ENCODE measurements at places on chromosomes 3 and 15.

DNA sequence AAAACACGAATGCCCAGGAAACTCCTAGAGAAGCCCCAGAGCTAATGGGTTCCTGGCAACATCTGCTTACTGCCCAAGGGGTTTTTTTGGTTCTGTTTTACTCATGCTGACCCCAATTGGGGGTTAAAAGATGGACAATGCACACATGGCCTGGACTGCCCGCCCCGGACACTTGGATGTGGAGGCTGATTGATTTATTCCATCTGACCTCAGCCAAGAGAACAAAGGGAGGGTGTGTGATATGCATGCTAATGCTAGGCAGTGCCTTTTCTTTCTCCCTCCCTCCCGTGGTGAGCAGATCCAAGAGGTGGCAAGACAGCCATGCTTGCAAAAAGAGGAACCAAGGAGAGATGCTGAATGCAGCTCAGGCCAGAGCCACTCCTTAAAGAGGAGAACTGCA is 3.3 kb upstream of the LRTM1 start:
- DNase-seq, result no peak

GRCh38 chr3:115248274-115248673 is 101.2 kb upstream of the ZBTB20 start:
- DNase-seq, result no peak

DNA sequence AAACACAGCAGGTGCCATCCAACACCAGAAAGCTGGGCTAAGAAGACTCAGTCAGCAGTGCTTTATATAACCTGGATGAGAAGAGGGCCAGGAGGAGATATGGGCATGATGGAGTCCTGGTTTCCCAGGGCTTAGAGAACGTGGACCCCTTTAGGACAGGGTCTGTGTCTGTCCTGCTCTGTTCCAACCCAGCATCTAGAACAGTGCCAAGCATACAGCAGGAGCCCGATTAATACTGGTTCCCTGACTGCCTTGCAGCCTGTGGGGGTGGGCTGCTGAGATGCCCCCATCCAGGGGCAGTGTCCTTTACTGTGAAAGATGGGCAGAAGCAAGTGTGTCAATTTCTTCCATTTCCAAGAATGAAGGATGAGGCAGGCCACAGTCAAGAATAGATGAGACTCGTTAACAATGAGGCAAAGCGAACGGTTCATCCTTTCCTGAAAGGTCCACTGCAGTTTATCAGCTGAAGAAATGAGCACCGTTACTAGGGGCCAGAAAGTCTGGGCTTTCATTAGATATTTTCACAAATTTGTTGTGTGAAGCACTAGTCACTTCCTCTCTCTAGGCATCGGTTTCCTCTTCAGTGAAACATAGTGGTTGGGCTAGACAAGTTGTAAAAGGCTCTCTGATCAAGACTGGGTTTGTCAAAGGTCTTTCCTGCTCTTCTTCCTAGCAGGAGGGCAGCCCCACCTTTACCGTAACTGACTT is 72.0 kb upstream of the HERC1 start:
- DNase-seq, result peak; percentile 51

- peak; percentile 14 for DNase-seq
These were observed 238.7 kb upstream of the P2RY1 start for GRCh38 chr3:152595975-152596821.

DNA sequence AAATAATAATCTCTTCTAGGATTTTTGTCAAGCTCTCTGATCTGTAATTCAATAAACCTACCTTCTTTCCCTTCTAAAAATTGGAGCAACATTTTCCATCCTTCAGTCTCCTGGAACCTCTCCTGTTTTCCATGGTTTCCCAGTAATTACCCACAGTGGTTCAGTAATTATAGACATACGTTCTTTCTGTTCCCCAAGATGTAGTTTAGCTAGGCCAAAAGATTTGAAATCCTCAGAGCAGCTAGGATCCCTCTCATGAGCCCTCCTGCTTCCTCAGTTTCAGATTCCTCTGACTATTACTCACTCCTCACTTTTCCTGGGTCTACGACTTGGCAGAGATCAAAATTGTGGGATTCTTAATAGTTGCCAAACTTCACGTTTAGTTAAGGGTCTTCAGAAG is 76.9 kb upstream of the IGSF10 start:
- DNase-seq, result no peak

- no peak for DNase-seq
These were observed 3.8 kb downstream of the FAM43A start for GRCh38 chr3:194689493-194689944.

GRCh38 chr3:70608434-70608833 is 296.0 kb upstream of the MDFIC2 start:
- no peak for DNase-seq

- DNase-seq, result no peak
These were observed 45.3 kb upstream of the SPESP1 start for GRCh38 chr15:68885070-68885469.

GRCh38 chr15:48963524-48964113 is at the start of gene SHC4:
Gene SHC4, minus strand, starts transcription at chr15:48963919. Its CDS starts 904 bp downstream, at chr15:48963015.
- peak; percentile 44 for DNase-seq

Measured in CD4-positive, alpha-beta T cell treated with Interleukin-17A for 1 hour (primary cell).